ENCODE measurements at places on chromosomes 1 and 21. TPM values are rescaled to one million over a fixed set of nuclear protein-coding genes. Genes with fewer than 3 reads are reported as not detected.

S100A7 gene
- not detected for total RNA-seq

THEM5 gene
- total RNA-seq = not detected

DNA sequence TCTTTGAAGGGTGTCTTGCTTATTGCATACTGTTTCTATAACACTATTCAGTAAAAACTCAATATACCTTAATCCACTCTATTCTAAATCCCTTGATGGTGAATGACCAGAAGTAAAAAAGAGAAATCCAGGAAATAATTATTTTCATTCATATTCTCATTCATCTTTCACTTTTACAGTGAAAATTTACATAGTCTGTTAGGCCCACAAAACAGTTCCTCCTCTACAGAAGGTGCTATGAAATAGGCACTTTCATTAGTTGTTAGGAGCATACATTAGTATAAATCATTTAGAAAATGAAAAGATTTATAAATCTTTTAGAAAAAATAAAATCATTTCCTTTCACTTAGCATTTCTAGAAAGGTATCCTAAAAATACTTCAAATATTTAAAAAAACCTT lies 115.1 kb downstream of the LHX4 start:
- no peaks in the 10 kb centered on the region for H3K36me3 ChIP-seq
- H3K4me3 ChIP-seq = no peak overlapping the region
- no peak overlapping the region for H3K27ac ChIP-seq
- peaks cover 12% of the 10 kb centered on the region for H3K4me1 ChIP-seq
- no peaks in the 10 kb centered on the region for H3K27me3 ChIP-seq

GPR3 gene
- 4.4 TPM for total RNA-seq

DNA sequence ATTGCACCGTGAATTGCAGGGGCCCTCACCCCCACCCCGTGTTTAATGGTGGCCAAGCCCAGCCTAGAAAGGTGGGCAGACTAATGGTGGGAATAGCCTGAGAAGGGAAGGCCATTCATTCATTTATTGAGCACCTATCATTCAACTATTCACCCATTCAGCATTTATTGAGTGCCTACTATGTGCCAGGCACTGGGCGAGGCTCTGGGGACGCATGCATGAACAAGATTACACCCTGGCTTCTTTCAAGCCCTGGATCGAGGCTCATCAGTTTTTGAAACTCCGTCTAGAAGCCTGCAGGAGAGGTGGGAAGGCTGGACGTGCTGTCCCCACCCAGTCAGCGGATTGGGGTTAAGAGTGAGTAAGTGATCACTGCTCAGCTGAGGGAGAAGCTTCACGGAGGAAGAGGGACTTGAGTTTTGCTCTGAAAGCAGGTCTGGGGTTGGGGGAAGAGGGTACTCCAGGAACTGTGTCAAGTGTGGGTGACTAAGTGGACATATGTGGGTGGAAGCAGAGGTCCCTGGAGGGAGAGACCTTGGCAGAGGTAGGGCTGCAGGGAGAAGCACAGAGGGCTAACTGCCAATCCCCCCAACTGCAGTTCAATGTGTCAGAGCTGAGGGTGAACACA lies 35.6 kb downstream of the MEF2D start:
- H3K4me3 ChIP-seq = no peak overlapping the region
- DNase-seq = no peak
- no peaks in the 10 kb centered on the region for H3K27me3 ChIP-seq
- peaks cover 50% of the 10 kb centered on the region for H3K36me3 ChIP-seq
- H3K27ac ChIP-seq = peak overlapping the region; percentile 77
